ENCODE measurements at places on chromosomes 12 and 14.
A peak's percentile ranks its signal among the peaks of the same experiment; 100 is the strongest.

DNA sequence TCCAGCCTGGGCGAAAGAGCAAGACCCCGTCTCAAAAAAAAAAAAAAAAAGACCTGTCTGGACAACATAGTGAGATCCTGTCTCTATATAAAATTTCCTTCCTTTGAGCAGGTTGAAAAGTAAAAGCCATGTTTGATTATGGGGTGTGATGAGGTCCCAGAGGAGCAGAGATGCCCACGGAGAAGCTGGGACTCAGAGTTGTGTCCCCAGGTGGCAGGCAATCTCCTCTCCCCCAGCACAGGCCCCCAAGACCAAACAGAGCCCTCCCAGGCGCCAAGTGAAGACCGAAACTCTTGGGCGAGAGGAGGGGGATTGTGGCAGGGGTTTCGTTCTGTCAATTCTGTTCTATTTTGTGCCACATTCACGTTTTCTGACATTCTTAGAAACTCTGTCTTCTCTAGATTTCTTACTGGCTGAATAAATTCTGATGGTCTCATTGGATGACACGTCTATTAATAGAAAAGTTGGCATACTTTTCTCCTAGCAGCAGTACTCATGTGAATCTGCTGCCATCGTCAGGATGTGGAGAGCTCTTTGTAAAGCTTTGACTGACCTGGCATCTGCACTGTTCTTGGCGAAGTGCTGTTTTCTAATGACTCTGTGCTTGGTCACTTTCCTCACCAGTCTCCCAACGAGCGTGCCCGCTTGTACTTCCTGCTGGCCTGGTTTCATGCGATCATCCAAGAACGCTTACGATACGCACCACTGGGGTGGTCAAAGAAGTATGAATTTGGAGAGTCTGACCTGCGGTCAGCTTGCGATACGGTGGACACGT lies 43.4 kb downstream of the HSP90AA1 start:
- no peak overlapping the region for H3K4me3 ChIP-seq
- no peaks in the 10 kb centered on the region for H3K4me1 ChIP-seq
- DNase-seq: no peak
- no peak overlapping the region for H3K27ac ChIP-seq
- peaks cover 68% of the 10 kb centered on the region for H3K36me3 ChIP-seq

GRCh38 chr14:21436567-21437062 lies 19.3 kb downstream of the CHD8 start:
- H3K27ac ChIP-seq: peak overlapping the region; percentile 82
- H3K4me1 ChIP-seq: peaks cover 34% of the 10 kb centered on the region
- no peaks in the 10 kb centered on the region for H3K27me3 ChIP-seq

GRCh38 chr14:103449634-103450161 lies 64.5 kb downstream of the MARK3 start:
- DNase-seq: no peak
- no peak overlapping the region for H3K27ac ChIP-seq

- peaks cover 21% of the 10 kb centered on the region for H3K36me3 ChIP-seq
- no peaks in the 10 kb centered on the region for H3K4me1 ChIP-seq
- H3K4me3 ChIP-seq: no peak overlapping the region
- no peak overlapping the region for H3K27ac ChIP-seq
- DNase-seq: no peak
These were observed 22.5 kb downstream of the MRPS35 start for GRCh38 chr12:27733052-27733656.

- DNase-seq: peak; percentile 42
- no peak overlapping the region for H3K4me3 ChIP-seq
- H3K4me1 ChIP-seq: no peaks in the 10 kb centered on the region
- no peak overlapping the region for H3K27ac ChIP-seq
- no peaks in the 10 kb centered on the region for H3K27me3 ChIP-seq
These were observed 16.4 kb downstream of the ACVRL1 start for GRCh38 chr12:51923506-51924365.

- H3K4me1 ChIP-seq: no peaks in the 10 kb centered on the region
- no peak for DNase-seq
- H3K36me3 ChIP-seq: no peaks in the 10 kb centered on the region
- H3K4me3 ChIP-seq: no peak overlapping the region
These were observed 8.8 kb downstream of the ALDH2 start for GRCh38 chr12:111775205-111776193.

DNA sequence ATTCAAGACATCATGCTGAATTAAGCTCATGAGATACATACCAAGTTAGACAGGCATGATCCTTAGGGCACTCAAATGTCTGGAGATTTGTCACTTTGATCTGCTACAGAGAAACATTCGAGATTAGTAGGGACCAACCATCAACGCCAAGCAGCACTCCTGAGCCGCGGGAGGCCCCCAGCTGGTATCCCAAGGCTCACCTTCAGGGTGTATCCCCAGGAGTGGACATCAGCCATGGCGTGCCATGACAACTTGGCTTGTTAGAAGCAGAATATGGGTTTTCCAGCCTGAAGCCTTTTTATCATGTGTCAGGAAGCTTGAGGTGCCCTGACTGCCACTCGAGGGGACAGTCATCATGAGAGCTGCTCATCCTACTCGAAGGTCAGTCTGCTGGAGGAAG lies 39.1 kb upstream of the GPHB5 start:
- no peaks in the 10 kb centered on the region for H3K4me1 ChIP-seq
- H3K27me3 ChIP-seq: no peaks in the 10 kb centered on the region
- no peaks in the 10 kb centered on the region for H3K36me3 ChIP-seq
- DNase-seq: no peak

- H3K27me3 ChIP-seq: no peaks in the 10 kb centered on the region
- no peaks in the 10 kb centered on the region for H3K36me3 ChIP-seq
- H3K4me1 ChIP-seq: no peaks in the 10 kb centered on the region
- DNase-seq: no peak
These were observed 139.3 kb downstream of the ADGRD1 start for GRCh38 chr12:131092901-131093603.

DNA sequence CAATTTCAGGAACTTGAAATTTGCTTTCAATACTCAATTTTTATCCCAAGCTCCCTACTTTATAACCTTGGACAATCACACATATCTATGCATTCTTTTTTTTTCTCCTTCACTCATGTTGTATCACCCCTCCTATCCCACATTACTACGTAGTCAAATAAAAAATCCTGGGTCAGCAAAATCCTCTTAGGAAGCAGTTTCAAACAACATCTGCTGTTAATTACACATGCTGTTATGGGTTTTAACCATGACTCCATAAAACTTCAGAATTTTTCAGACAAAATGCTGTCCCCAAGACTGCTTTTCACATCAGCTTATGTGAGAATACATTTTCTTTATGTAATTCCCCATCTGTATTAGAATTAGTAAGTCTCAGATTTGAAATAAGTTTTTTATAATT lies 61.7 kb downstream of the LRFN5 start:
- no peak for DNase-seq
- H3K36me3 ChIP-seq: no peaks in the 10 kb centered on the region
- no peaks in the 10 kb centered on the region for H3K4me1 ChIP-seq
- no peak overlapping the region for H3K27ac ChIP-seq
- no peaks in the 10 kb centered on the region for H3K27me3 ChIP-seq
- no peak overlapping the region for H3K4me3 ChIP-seq

DNA sequence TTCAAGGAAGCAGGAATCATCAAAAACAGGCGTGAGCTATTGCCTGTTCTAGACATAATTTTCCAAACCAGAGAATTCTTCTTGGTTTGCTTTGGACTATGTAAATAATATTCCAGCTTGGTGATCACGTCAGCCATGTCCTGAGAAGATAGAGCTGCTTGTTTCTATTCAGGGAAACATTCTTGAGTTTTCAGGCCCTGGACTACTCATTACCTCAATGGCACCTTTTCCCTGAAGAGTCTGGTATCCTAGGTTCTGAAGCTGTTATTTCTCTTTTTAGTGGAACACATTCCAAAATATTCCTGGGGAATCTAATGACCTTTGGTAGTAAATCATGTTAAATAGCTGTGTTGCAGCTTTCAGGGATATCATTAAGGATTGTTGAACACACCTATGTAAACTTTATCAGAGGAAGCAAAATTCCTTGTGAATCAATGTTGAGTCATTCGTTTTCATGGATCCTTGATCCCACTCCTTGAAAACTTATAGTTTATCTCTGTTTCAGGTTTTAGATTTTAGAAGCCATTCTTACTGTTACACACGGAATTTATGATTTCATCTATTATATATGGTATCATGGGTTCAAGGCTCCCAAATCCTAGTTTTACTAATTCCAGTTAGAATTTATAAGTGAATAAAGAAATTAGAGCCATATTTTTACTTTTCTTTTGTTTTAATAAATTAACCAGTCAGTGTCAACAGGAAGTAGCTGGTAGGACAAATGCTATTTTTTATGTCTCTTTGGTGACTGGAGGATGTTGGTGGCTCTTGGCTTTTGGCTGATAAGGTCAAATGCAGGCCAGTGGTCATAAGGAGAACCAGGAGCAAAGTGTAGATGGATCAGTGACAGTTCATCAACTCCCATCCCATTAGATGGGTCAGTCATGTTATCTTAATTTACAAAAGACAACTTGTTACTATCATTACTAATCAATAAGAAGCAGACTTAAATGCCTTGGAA lies 380.1 kb downstream of the ZFP36L1 start:
- no peaks in the 10 kb centered on the region for H3K27me3 ChIP-seq
- H3K27ac ChIP-seq: no peak overlapping the region
- no peak for DNase-seq
- peaks cover 9% of the 10 kb centered on the region for H3K4me1 ChIP-seq

GRCh38 chr14:72480464-72481243 lies 413.2 kb downstream of the DPF3 start:
- H3K27me3 ChIP-seq: no peaks in the 10 kb centered on the region
- no peak overlapping the region for H3K4me3 ChIP-seq
- peaks cover 28% of the 10 kb centered on the region for H3K4me1 ChIP-seq
- no peak for DNase-seq
- H3K36me3 ChIP-seq: no peaks in the 10 kb centered on the region

DNA sequence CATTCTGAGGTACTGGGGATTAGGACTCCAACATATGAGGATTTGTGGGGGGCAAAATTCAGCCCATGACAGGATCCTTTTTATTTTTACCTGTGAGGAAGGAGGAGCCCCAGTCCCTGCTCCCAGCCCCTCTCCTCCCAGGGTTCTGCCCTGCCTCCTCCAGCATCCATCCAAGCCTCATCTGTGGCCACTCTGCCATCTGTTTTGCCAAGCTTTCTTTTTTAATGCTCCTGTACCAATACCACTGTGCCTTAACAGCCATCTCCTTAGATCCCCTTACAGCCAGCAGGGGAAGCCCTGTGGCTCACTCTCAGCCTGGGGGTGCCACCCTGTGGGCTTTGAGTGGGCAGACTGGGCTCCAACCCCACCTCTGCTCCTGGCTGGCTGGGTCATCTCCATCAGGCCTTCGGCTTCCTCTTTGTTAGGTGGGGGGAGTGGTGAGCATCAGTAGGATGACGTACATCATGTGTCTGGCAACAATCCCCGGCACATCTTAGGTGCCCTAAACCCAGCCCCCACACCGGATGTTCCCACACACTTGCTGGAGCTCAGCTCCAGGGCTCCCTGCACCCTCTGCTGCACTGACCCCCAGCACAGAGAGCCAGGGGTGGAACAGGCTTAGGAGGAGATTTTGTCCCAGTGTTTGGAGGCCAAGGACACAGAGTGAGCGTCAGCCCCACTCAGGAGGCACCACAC lies 40.2 kb downstream of the CYP46A1 start:
- no peak for DNase-seq
- no peak overlapping the region for H3K4me3 ChIP-seq
- no peaks in the 10 kb centered on the region for H3K4me1 ChIP-seq
- H3K27ac ChIP-seq: no peak overlapping the region
- H3K27me3 ChIP-seq: no peaks in the 10 kb centered on the region
- no peaks in the 10 kb centered on the region for H3K36me3 ChIP-seq

- H3K4me3 ChIP-seq: no peak overlapping the region
- no peaks in the 10 kb centered on the region for H3K36me3 ChIP-seq
These were observed 382.5 kb upstream of the ATP2B1 start for GRCh38 chr12:90090929-90091651.

- no peak overlapping the region for H3K4me3 ChIP-seq
- no peaks in the 10 kb centered on the region for H3K4me1 ChIP-seq
- no peak overlapping the region for H3K27ac ChIP-seq
These were observed 107.6 kb upstream of the SYT1 start for GRCh38 chr12:78756936-78757335.

DNA sequence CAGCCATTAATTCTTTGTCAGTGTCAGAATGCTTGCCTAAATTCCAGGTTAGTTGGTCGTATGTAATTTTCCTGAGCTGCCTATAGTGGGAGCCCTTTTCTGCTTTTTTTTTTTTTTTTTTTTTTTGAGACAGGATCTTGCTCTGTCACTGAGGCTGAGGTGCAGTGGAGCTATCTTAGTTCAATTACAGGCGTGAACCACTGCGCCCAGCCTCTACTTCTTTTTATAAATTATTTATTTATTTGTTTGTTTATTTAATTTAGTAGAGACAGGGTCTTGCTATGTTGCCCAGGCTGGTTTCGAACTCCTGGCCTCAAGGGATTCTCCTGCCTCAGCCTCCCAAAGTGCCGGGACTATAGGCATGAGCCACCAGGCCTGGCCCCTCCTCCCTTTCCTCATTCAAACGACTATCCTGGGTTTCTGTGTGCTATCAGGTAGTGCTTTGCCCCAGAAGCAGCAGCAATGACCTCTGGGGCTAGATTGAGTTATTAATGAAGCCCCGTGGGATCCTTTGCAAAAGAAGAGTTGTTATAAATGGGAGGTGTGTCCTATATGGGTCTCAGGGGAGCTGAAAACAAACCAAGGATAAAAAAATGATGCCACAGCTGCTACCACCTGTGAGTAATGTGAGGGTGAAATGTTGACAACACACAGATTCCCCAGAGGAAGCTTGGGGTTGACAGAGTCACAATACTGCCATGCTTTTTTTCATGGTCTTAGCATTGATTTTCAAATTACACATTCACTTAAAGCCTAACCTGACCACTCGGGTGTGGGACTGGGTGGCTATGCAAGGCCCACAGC lies 34.6 kb upstream of the NFKBIA start:
- H3K4me3 ChIP-seq: no peak overlapping the region
- H3K27ac ChIP-seq: no peak overlapping the region
- H3K27me3 ChIP-seq: no peaks in the 10 kb centered on the region
- no peak for DNase-seq
- H3K36me3 ChIP-seq: no peaks in the 10 kb centered on the region
- no peaks in the 10 kb centered on the region for H3K4me1 ChIP-seq

DNA sequence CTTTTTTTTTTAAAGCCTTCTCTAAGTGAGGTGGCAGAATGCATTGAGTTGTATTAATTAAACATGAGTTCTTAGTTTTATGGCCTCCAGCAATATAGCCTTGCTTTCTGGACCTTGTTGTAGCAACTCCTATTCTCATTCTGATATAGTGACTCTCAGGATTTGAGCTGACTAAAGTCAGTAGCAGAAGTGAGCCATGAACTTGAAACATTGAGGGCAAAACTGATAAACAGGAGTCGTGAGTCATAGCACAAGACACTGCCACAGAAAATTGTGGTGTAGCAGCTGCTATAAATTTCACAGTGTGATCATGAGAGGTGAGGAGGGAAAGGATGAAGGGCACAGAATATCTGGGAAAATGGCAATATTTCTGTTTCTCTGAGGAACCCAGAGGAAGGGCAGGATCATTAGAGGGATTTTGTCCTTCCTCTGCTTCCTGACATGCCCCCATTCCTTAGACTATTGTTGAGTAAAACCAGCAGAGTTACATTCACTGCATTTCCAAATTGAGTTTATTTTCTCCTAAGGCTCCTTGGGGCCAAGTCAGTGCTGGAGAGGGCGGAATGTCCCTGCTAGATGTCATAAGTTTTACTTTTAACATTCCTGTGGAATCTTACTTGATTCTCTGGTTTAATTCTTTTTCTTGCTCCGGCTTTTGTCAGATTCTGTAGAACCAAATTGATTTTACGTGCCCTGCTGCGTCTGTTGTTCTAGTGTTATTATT lies 7.5 kb downstream of the KLRG1 start:
- H3K4me3 ChIP-seq: peak overlapping the region; percentile 30
- peaks cover 5% of the 10 kb centered on the region for H3K36me3 ChIP-seq
- H3K4me1 ChIP-seq: peaks cover 76% of the 10 kb centered on the region

Data from CD8-positive, alpha-beta memory T cell (primary cell).